Mesendoderm (in vitro differentiated cells): ENCODE measurements at places on chromosomes 5 and 9.

DNA sequence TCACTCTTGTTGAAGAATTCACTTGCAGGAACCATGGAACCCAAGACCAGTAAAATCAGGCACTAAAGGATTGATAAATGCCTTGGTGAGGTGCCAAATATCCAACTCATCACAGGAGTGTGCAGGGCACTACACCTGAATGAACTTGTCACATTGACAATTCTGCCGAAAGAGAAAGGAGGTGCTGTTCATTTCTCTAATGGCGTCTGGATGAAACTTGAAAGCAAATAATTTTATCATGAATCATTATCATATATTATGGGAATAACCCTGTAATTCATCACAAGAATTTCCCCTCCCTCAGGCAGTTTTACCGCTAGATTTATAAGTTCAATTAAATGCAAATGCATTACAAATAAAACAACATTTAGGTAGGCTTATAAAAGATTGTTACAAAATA is 360.0 kb downstream of the GLIS3 start:
- no peak for DNase-seq

- no peak for DNase-seq
Observed at GRCh38 chr9:123645762-123646161, 284.2 kb downstream of the DENND1A start.

DNA sequence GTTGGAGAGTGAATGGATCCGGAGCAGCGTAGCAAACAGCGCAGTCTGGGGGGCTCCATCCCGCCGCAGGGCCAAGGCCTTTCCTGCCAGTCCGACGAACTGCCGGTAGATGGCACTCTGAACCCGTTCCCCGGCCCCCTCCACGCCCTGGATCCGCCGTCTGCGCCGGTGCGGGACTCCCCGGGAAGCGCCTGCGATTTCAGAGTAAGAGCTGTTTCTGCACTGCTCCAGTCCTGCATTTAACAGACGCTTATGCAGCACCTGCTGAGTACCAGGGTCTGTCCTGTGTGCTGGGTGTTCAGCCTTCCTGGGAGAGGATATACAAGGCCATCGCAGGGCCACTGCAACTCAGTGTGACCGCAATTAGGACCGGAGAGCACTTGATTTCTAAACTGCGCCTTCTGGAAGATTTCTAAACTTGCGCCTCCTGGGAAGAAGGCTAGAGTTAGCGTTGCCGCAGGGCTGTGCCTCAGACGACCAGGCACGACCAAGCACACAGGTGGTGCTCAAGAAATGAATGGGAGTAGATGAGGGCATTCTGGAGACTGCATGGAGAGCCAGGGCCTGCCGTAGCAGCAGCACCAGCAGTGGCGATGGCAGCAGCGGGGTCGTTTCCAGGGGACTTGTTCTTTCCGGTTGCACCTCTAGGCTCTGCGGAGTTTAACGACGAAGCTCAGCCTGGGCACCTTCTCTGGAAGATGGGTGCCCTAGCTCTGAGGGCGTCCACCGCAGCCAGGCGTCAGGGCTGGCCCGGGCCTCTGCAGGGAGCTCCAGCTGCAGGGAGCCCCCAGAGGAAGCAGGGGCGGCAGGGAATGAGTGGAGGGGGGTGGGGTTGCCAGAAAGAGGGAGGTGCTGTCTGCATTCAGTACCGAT is 14.3 kb upstream of the TIFAB start:
- peak; percentile 76 for DNase-seq

- no peak for DNase-seq
Observed at GRCh38 chr9:121981118-121981883, 111.8 kb downstream of the TTLL11 start.

DNA sequence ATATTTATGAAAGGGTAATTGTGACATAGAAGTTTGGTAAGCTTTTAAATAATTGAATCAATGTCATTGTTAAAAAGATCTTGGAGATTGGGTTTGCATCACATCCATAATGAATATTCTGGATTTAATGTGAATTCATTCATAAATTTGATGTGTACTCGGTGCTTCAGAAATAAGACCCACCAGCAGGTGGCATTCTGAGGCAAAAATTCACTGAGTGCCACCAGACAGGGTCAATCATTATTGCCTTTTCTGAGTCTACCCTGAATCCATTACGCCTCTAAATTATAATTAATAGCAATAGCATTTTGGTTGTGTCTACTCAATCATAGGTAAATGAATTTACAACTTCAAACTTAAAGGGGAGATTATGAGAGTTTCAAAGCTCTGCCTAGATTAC is 1.0 kb downstream of the TRPC7 start:
- DNase-seq, result no peak
